ENCODE measurements at places on chromosomes 1 and 21. TPM values are rescaled to one million over a fixed set of nuclear protein-coding genes. Genes with fewer than 3 reads are reported as not detected.

RNF186 gene
- not detected for total RNA-seq

BSND gene
- not detected for total RNA-seq

TCP10L gene
- not detected for total RNA-seq

FCGR3A gene
- not detected for total RNA-seq

UMODL1 gene
- total RNA-seq, result not detected

OR14K1 gene
- not detected for total RNA-seq

TFF3 gene
- total RNA-seq, result not detected

Data from hair follicular keratinocyte (primary cell).